ENCODE measurements at places on chromosomes 6 and 20.

DNA sequence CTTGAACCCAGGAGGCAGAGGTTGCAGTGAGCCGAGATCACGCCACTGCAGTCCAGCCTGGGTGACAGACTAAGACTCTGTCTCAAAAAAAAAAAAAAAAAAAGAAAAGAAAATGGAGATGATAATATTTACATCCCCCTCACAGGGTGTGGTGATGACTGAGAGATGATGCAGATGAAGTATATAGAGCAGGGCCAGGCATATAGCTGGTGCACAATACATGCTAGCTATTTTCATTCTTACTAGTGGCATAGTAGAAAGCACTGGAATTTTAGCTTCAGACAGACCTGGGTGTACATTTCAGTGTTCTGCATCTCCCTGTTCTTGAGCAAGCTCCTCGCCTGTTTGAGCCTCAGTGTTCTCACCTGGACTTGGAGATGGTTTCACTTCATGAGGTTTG lies 36.9 kb downstream of the CEBPB start:
- DNase-seq = no peak

DNA sequence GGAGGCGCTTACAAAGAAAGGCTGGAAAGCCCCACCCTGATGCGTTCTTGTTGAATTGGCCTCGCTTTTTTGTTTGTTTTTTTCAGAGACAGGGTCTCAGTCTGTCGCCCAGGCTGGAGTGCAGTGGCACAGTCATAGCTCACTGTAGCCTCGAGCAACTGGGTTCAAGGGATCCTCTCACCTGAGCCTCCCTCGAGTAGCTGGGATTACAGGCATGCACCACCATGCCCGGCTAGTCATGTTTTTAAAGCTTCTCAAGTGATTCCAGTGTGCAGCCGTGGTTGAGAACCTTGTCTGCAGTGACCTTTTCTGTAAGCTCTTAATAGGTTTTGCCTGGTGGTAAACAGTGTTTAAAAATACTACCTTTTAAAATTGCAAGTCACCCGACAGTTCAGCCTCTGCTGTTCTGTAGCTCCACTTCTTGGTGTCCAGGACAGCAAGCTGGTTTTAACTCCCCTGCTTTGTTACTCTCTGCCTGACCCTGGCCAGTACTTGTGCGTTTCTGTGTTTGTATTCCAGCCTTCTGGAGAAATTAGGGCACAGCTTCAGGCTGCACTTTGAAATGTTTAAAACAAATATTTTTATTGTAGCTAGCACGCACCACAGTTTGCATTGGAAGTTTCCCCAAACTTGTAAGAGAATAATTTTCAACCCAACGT lies 54.4 kb downstream of the KDM1B start:
- no peak for DNase-seq

- no peak for DNase-seq
Measured at GRCh38 chr6:45966797-45967196, 48.9 kb downstream of the CLIC5 start.

GRCh38 chr6:17817763-17818162 lies 111.0 kb upstream of the NUP153 start:
- DNase-seq = no peak

- DNase-seq = peak; percentile 42
Measured at GRCh38 chr6:2952557-2953095, 18.7 kb downstream of the SERPINB6 start.

DNA sequence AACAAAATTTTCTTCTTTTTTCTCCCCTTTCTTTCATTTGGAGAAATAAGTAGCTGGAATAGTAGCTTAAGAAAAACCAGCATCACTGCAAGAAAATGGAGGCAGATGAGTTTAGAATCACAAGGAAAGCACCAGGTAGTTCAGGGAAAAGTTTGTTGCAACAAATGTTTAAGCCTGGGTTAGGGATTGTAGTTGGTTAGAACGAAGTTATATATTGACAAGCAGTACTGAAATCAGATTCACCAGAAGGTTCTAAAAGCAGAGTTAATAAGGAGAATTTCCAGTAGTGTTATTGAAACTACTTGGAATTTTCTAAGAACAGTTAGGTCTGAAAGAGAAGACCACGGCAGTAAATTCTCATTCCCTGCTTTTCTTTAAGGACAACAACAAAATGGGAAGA lies 70.2 kb downstream of the BMP2 start:
- no peak for DNase-seq

DNA sequence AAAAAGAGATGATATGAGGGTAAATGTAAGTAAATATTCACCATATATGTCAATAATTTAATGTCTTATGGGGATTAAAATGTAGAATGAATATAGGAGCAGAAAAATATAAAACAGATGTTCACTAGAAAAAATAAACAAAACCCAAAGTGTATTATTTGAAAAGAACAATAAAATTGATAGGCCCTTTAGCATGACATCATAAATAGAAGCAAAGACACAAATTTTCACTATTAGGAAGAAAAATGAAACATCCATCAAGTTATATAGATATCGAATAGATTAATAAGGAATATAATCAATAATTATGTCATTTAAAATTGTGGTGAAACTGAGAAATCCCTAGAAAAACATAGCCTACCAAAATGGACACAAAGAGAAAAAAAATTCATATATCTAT lies 40.1 kb upstream of the GMDS start:
- no peak for DNase-seq

- peak; percentile 22 for DNase-seq
Measured at GRCh38 chr20:32638848-32639247, 34.9 kb downstream of the C20orf203 start.

DNA sequence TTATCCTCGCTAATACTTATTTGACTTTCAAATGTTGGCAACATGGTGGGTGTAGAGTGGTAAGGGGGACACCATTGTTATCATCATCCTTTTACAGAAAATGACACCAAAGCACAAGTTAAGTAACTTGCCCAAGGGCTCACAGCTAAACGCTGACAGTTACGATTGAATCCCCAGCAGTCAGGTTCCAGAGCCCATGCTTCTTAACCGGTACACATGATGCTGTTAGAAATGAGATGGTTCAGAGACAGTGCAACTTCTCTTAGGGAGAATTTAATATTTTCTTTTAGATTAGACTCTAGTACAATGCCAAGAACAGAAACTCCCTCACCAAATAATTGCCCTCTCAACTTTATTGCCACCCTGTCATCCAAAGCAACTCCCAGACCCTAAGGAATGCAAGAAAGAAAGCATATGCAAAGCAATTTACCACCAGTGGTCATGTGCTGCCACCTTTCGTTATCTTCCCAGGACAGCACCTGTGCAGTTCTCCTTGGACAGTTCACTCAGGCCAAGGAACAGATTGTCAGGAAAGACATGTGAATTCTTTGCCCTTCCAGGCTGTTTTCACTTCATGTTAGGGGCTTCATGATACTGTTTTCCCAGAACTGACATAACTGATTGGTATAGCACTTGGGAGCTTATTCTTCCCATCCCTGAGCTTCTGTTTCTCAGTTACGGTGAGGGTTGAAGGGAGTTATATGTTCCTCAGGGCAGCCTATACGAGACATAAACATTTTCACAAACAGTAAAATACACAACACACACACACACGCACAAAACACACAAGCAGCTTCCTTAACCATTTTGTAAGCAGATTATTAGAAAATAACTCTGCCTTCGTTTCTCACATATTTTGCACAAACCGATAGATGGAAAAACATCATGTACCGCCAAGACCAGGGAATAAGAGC lies 5.1 kb downstream of the HLA-DMA start:
- DNase-seq = peak; percentile 38

GRCh38 chr6:50128420-50129005 lies 78.8 kb upstream of the DEFB112 start:
- DNase-seq = peak; percentile 61

DNA sequence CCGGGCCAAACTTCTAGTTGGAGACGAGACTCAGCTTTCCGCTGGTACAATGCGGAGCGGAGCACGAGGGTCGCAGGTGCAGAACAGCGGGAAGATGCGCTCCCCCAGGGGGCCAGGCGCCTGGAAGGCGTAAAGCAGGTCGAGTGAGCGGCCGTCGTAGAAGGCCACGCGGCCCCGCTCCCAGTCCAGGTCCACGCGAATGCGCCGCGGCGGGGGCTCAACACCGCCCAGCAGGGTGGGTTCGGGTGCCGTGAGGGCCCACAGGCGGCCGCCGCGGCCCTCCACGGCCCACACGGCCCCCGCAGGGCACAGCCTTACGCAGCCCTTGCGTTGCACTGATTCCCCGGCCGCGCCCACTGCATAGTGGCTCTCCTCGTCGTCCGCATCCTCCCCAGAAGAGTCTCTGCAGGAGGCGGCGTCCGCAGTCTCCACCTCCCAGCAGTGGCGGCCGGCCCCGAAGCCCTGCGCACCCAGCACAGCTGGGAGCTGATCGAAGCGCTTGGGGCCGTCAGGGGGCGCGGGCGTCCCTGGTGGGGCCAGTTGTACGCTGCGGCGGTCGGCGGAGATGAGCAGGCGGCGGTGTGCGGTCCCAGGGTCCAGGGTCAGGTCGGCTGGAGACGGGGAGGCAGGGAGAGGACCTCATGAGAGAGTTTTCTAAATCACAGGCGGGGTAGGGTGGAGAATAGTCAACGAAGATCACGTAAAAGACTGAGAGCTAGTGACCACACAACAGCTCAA lies 4.3 kb downstream of the PPP1R11 start:
- DNase-seq = no peak

- no peak for DNase-seq
Measured at GRCh38 chr20:57787151-57787989, 77.6 kb upstream of the PMEPA1 start.

- no peak for DNase-seq
Measured at GRCh38 chr20:37240337-37241067, 21.1 kb downstream of the GHRH start.

- peak; percentile 85 for DNase-seq
Measured at GRCh38 chr20:63011798-63012197, 5.0 kb upstream of the BHLHE23 start.

- DNase-seq = no peak
Measured at GRCh38 chr6:87824958-87825491, 123.0 kb upstream of the AKIRIN2 start.

GRCh38 chr20:50220894-50221365 lies 30.3 kb downstream of the CEBPB start:
- DNase-seq = no peak

- peak; percentile 57 for DNase-seq
Measured at GRCh38 chr6:160750276-160750689, 48.2 kb downstream of the PLG start.

- no peak for DNase-seq
Measured at GRCh38 chr20:9061434-9061833, 7.5 kb upstream of the PLCB4 start.

- no peak for DNase-seq
Measured at GRCh38 chr6:35955071-35955470, 34.2 kb upstream of the SRPK1 start.

- peak; percentile 87 for DNase-seq
Measured at GRCh38 chr6:28758046-28758817, 165.6 kb downstream of the TRIM27 start.

DNA sequence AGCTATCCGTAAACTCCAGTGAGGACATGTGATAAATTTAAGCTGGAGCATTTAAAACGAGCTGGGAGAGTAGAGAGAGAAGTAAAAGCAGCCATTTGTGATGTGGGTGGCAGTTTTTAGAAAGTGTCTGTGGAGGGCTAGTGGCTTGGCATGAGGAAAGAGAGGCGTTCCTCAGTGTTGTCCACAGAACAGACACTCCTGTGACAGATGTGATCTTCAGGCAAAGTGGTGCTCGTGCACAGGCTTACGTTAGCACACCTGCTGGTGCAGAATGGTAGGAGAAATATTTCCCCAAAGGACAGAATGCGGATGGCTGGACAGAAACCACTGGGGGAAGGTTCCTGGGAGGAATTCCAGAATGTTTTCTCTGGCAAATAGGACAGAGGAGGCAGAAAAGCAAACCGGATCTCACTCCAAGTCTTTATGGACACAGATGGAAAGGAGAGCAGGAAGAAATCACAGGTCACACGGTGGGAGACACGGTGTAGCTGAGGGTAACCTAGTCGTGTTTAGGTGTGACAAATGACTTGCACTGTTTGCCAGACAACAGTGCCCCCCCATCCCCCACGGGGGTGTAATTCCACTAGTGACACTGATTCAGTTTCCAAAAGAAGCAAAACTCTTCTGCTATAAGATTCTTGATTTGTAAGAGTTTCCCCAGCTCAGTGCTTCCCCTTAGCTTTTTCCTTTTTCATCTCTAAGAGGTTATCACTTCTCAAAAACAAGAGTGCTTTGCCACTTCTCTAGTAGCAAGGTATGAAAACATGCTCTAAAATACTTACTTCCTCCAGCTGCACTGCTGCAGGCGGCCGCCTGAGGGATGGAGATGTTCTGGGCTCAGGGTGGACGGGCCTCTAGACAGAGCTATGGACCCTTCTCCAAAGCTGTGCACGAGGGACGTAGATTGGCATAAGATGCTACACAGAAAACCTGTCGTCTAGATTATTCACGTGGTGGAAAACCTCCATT lies 293.2 kb downstream of the QKI start:
- DNase-seq = no peak

- no peak for DNase-seq
Measured at GRCh38 chr6:15966000-15966520, 162.8 kb upstream of the MYLIP start.

DNA sequence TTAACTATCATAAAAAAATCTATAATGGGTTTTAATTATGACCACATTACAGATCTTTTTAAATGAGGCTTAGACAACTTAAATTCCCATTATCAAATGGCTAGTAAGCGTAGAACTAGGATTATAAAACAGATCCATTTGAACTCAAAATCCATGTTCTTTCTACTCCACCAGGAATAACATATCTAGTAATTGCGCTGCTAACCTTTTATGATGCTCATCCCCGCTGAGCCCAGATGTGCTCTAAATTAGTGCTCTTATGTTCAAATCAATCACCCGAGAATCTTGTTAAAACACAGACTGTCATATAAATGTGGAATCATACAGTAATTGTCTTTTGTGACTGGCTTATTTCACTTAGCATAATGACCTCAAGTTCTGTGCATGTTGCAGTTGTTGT lies 903.1 kb downstream of the PHF3 start:
- DNase-seq = no peak

- no peak for DNase-seq
Measured at GRCh38 chr6:10690651-10691445, 3.6 kb downstream of the C6orf52 start.

GRCh38 chr6:9610620-9611415 lies 804.1 kb downstream of the TFAP2A start:
- no peak for DNase-seq

GRCh38 chr20:36466089-36466488 lies 75.2 kb upstream of the MYL9 start:
- DNase-seq = no peak

- peak; percentile 56 for DNase-seq
Measured at GRCh38 chr6:170553534-170554012, 466 bp upstream of the PSMB1 start.

DNA sequence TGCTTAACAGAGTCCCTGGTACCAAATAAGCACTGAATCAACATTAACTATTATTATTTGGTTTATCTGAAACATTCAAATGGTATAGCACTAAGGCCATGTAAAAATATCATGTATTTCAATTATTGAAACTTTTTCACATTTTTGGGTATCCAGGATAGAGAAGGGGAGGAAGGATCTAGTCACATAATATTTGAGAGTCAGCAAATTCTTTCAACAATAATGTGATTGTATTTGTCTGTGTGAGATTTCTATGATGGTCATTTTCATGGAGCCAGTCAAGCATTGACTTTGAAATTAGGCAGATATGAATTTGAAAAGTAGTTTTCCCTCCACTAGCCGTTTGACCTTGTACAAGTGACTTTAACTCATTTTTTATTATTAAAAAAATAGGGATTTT lies 67.9 kb downstream of the LAMA2 start:
- DNase-seq = no peak

- no peak for DNase-seq
Measured at GRCh38 chr6:119541132-119541905, 191.8 kb upstream of the MAN1A1 start.

- peak; percentile 87 for DNase-seq
Measured at GRCh38 chr6:56364431-56364826, 117.0 kb upstream of the COL21A1 start.

- peak; percentile 57 for DNase-seq
Measured at GRCh38 chr6:9540534-9541126, 874.2 kb downstream of the TFAP2A start.
